ENCODE measurements at places on chromosomes 5 and 9.

DNA sequence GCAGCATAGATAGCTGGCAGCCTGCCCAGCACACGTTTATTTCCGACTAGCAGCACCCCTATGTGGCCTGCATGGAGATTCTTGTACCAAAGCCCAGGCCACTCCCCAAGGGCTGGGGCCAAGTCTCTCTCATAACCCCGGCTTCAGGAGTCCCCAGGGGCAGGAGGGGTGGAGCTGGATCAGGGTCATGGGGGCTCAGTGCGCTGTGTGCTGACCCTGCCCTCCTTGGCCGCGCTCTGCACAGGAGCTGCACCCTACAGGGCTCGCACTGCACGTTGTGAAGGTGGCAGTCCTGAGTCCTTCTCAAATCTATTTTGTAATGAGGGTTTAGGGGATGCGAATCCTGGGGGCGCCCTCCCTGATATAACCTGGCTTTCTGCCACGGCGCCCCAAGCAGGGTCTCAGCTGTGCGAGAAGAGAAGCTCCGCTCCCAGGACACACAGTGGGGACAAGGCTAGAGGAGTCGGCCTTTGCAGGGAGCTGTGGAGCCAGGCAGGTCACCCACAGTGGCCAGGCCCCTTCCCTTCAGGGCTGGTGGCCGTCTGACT, 28.6 kb downstream of the NKD2 start:
- DNase-seq = no peak
- H3K4me3 ChIP-seq = no peak overlapping the region
- no peak overlapping the region for H3K27ac ChIP-seq
- no peaks in the 10 kb centered on the region for H3K36me3 ChIP-seq
- H3K27me3 ChIP-seq = peaks cover 6% of the 10 kb centered on the region
- H3K4me1 ChIP-seq = peaks cover 8% of the 10 kb centered on the region

DNA sequence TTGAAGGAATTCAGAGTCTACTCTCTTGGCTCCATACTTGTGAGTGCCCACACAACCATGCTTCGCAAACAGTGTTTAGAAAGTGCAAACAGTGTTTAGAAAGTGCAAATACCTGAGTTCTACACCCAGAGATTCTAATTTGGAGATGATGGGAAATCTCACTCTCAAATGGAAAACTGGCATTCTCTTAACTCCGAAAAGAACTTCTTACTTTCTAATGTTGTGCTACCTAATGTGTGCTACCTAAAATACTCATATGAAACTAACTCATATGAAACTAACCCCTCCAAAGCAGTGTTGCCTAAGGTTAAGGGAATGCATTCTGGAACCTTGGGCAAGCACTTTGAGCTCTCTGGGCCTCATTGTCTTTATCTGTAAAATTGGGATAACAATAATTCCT, 55.5 kb upstream of the ZNF366 start:
- no peak overlapping the region for H3K4me3 ChIP-seq
- H3K27ac ChIP-seq = no peak overlapping the region
- peaks cover 10% of the 10 kb centered on the region for H3K27me3 ChIP-seq

- peaks cover 64% of the 10 kb centered on the region for H3K4me1 ChIP-seq
- peak overlapping the region; percentile 56 for H3K4me3 ChIP-seq
- peaks cover 3% of the 10 kb centered on the region for H3K36me3 ChIP-seq
- peaks cover 3% of the 10 kb centered on the region for H3K27me3 ChIP-seq
These were observed 15.4 kb downstream of the CCDC69 start for GRCh38 chr5:151208481-151208914.

DNA sequence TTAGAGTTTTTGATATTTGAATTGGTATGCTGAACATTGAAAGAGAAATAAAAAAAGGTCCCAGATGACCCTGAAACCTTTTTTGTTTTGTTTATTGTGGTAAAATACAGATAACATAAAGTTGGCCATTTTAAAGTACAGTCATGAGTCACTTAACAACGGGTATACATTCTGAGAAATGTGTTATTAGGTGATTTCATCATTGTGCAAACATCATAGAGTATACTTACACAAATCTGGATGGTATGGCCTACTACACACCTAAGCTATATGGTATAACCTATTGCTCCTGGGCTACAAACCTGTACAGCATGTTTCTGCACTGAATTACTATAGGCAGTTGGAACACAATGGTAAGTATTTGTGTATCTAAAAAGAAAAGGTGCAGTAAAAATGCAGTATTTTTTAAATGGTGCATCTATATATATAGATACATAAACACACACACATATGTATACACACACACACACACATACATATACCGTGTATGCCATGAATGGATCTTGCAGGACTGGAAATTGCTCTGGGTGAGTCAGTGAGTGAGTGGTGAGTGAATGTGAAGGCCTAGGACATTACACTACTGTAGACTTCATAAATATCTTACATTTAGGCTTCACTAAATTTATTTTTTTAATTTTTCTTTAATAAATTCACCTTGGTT, 31.0 kb downstream of the TTC1 start:
- no peak for DNase-seq
- peaks cover 16% of the 10 kb centered on the region for H3K36me3 ChIP-seq
- H3K27me3 ChIP-seq = no peaks in the 10 kb centered on the region
- no peak overlapping the region for H3K4me3 ChIP-seq

DNA sequence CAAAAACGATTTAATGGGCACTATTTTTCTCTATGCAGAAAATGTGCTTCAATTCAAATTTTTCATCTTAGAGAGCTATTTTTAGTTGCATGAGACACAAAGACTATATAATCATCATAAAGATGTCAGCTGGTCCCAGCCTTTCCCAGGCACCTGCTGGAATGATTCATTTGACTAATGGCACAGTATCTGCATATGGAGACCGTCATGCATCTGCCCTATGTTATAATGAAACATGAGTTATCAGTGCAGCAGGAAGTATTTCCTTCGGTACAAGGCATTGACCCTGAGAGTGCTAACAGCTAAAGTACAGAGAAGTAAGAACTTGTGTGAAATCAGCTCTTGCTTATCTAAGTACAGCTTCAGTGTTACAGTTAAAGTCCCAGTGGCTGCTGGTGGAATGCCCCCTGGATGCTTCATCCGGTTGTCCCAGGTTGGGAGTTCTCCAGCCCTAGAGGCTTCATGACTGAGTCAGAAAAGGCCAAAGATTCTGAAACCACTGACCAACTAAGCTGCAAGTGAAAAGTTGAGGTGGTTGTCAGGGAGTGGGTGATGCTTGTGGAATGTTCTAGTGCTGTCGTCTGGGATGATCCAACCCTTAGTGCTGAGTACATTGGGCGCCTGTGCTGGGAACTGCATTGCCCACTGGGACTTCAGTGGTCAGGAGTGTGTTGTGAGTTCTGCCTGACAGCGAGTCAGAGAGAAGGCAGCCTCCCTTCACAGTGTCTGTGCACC, 57.2 kb downstream of the MTRR start:
- H3K27ac ChIP-seq = no peak overlapping the region
- DNase-seq = no peak
- no peaks in the 10 kb centered on the region for H3K4me1 ChIP-seq
- H3K4me3 ChIP-seq = no peak overlapping the region

GRCh38 chr9:135906291-135907005, 898 bp downstream of the CAMSAP1 start:
- peak overlapping the region; percentile 84 for H3K4me3 ChIP-seq
- peaks cover 21% of the 10 kb centered on the region for H3K36me3 ChIP-seq
- DNase-seq = peak; percentile 10

DNA sequence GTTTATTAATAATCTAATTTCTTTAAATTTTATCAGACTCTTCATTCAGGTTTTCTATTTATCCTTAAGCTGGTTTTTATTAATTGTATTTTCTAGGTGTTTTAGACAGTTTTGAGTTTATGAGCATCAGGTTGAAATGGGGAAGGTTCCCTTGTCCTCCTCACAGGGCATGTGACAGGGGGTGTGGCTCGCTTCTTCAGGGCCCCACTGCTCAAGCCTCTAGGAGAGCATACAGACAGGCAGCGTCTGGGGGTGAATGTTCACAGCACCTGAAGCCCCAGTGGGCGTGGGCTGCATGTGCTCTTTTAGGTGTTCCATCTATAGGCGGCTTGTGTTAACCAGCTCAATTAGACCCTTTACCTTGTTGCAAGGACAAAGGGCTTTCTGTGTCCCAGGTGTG, 78.2 kb upstream of the RUFY1 start:
- peaks cover 3% of the 10 kb centered on the region for H3K27me3 ChIP-seq
- no peaks in the 10 kb centered on the region for H3K4me1 ChIP-seq
- no peak overlapping the region for H3K4me3 ChIP-seq
- no peaks in the 10 kb centered on the region for H3K36me3 ChIP-seq

GRCh38 chr5:56620903-56621677, 194.3 kb upstream of the MAP3K1 start:
- DNase-seq = no peak
- H3K27ac ChIP-seq = no peak overlapping the region
- H3K27me3 ChIP-seq = peaks cover 2% of the 10 kb centered on the region
- H3K36me3 ChIP-seq = peaks cover 3% of the 10 kb centered on the region
- H3K4me1 ChIP-seq = peaks cover 5% of the 10 kb centered on the region
- no peak overlapping the region for H3K4me3 ChIP-seq

- no peak overlapping the region for H3K4me3 ChIP-seq
- no peak for DNase-seq
- H3K27me3 ChIP-seq = peaks cover 1% of the 10 kb centered on the region
These were observed 593.3 kb upstream of the ARRDC3 start for GRCh38 chr5:91976451-91976850.

DNA sequence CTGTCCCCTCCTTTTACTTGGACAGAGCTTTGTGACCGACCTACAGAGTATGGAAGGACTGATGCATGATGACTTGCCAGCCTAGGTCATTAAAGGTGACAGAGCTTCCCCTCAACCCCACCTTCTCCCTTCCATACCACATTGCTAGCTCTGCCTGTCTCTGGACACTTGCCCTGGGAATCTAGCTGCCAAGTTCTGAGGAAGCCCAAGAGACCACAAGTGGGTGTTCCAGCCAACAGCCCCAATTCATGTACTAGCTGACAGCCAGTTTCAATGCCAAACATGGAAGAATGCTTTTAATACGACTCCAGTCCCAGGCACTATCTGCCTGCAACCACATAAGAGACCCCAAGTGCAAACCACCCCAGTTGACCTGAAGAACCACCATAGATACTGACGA, 477.1 kb downstream of the SPOCK1 start:
- no peak for DNase-seq
- H3K4me1 ChIP-seq = no peaks in the 10 kb centered on the region
- H3K36me3 ChIP-seq = no peaks in the 10 kb centered on the region
- no peak overlapping the region for H3K4me3 ChIP-seq
- H3K27me3 ChIP-seq = no peaks in the 10 kb centered on the region

DNA sequence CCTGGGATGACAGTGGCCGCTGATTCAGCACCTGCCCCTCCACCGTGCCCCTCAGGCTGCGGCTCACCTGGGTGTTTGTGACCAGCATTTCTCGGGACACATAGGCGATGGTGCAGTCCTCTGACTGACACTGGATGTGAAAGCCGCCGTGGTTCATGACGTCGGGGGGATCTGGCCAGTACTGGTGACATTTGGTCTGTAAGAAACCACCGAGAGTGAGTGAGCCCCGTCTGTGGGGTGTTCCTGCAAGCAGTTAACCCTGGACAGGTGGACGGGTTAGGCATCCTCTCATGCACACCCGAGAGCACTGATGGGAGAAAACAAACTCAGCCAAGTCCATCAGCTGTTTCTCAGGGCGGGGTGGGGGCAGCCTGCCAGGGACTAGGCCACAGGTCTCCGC, 62.5 kb upstream of the EPB41L4B start:
- H3K27me3 ChIP-seq = peaks cover 8% of the 10 kb centered on the region
- no peak overlapping the region for H3K4me3 ChIP-seq
- no peak overlapping the region for H3K27ac ChIP-seq
- DNase-seq = no peak

- no peak overlapping the region for H3K4me3 ChIP-seq
- H3K4me1 ChIP-seq = peaks cover 10% of the 10 kb centered on the region
- peaks cover 2% of the 10 kb centered on the region for H3K27me3 ChIP-seq
These were observed 36.3 kb upstream of the SETD9 start for GRCh38 chr5:56873056-56873455.

- H3K4me1 ChIP-seq = peaks cover 33% of the 10 kb centered on the region
- no peak overlapping the region for H3K27ac ChIP-seq
- no peaks in the 10 kb centered on the region for H3K27me3 ChIP-seq
- peak overlapping the region; percentile 93 for H3K4me3 ChIP-seq
- DNase-seq = no peak
- H3K36me3 ChIP-seq = peaks cover 5% of the 10 kb centered on the region
These were observed 1.9 kb downstream of the B4GALT7 start for GRCh38 chr5:177601577-177602457.

- no peak overlapping the region for H3K27ac ChIP-seq
- peaks cover 4% of the 10 kb centered on the region for H3K36me3 ChIP-seq
- H3K27me3 ChIP-seq = peaks cover 3% of the 10 kb centered on the region
- H3K4me3 ChIP-seq = no peak overlapping the region
- no peaks in the 10 kb centered on the region for H3K4me1 ChIP-seq
These were observed 151.8 kb upstream of the PPP1R2B start for GRCh38 chr5:156698323-156698722.

GRCh38 chr9:103713631-103714030, 380.5 kb upstream of the SMC2 start:
- H3K27me3 ChIP-seq = no peaks in the 10 kb centered on the region
- no peak for DNase-seq
- no peak overlapping the region for H3K4me3 ChIP-seq
- H3K36me3 ChIP-seq = no peaks in the 10 kb centered on the region
- H3K27ac ChIP-seq = no peak overlapping the region
- no peaks in the 10 kb centered on the region for H3K4me1 ChIP-seq
